ENCODE measurements at places on chromosomes 13 and 19.

- no peak for DNase-seq
These were observed 675 bp downstream of the PEG3 start for GRCh38 chr19:56839652-56840450.

DNA sequence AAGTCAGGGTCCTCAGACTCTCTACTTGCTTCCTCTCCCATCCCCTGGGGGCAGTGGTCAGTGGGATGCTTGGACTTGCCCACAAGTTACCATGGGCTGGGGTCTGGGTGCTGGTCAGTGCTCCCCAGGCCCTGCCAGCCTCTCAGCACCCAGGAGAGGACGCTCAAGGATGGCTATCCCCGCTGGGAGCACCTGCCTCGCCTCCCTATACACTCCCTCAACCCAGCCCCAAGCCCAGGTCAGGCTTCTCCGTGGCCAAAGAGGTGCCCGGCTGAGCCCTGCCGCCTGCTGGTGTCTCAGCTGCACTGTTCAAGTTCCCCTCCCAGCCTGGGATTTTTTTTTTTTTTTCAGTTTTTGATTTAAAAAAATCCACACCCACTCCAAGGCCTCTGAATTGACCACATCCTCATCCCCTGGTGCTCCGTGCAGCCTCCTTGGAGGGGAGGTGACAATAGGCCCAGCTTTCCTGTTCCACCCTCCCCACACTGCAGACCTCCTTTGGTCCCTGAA lies 10.8 kb downstream of the F2RL3 start:
- no peak for DNase-seq

- DNase-seq: no peak
These were observed 934.8 kb upstream of the SPRY2 start for GRCh38 chr13:81275666-81276258.

GRCh38 chr19:38434549-38435051 lies 1.1 kb downstream of the RYR1 start:
- DNase-seq: no peak

GRCh38 chr19:6273701-6274601 lies 5.8 kb downstream of the MLLT1 start:
- DNase-seq: no peak

GRCh38 chr13:79533781-79534400 lies 52.9 kb downstream of the NDFIP2 start:
- DNase-seq: no peak

- no peak for DNase-seq
These were observed 13.9 kb downstream of the TBC1D4 start for GRCh38 chr13:75468098-75468497.

DNA sequence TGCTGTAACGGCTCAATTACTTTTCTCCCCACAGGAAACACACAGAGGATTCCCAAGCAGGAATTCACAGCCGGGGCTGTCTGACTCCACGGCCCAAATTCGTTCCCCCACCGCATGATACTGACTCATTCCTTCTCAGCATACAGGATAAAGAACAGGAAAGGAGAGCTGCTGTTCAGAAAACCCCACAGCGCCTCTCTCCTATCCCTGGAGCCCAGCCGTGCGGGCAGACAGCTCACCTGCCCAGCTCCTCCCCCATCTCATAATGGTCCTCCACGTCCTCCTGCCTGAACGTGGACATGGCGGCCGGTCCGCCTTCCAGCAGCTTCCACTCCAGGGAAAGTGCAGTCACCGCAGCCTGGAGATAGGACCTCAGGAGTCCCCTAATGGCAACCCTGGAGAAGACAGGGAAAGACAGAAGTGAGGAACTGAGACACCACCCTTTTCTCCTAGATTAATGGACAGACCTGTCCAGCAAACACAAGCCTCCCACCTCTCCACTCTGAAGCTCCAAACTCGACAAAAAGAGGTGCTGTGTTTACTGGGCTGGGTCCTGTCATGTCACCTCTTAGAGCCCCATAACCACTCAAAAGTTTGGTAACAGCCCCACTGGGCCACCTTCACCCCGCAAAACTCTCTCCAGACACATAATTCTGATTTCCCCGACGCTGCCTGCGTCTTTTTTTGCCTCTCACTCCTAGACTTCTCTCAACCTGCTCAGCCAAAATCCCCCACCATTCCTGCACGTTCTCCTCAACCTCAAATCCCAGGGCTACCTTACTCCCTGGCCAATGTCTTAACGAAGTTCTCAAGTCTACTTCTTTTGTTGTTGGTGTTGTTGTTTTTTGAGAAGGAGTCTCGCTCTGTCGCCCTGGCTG lies 1.2 kb downstream of the DAPK3 start:
- DNase-seq: no peak

- no peak for DNase-seq
These were observed 2.5 kb upstream of the NR2F6 start for GRCh38 chr19:17248011-17248776.

GRCh38 chr19:38852231-38853044 lies 2.7 kb upstream of the HNRNPL start:
- DNase-seq: no peak

- DNase-seq: no peak
These were observed 36.4 kb downstream of the LYL1 start for GRCh38 chr19:13066226-13066625.

Measured in activated CD8-positive, alpha-beta memory T cell treated with anti-CD3 and anti-CD28 coated beads for 4 hours (primary cell).